ENCODE measurements at places on chromosomes 1 and 21.

DNA sequence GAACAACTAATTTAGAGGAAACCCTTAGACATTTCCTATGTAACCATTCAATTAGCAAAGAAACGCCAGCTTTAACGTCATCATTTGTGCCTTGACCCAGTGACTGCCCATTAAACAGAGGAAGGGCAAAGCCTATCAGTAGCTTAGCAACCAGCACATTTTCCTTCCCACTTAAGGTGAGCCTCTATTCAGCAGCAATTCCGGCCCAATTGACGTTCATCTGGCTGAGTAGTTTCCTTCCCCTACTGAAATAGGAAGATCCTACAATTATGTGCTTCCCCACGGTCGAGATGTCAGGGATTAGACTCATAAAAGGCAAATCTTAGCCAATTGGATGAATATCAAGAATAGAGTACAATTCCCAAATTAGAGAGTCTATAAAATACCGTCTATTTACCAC lies 482.1 kb upstream of the ADAMTS5 start:
- no peak for DNase-seq

DNA sequence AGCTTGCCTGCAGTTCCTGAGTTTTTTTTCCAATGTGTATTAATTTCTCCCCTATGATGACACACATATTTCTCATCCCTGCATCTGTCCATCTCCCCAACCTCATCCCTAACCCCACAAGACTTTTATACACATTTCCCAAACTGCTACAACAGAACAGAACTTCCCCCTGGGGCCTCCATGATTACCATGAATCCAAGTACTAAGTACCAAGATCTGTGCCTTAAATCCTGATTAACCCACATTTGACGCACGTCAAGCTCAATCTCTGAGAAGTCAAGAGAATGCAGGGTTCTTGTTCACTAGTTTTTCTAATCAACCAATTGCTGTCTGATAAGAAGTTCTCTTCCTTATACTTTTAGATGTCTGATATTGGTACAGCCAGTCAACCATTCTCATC lies 9.7 kb downstream of the HMGN1 start:
- DNase-seq = no peak

- DNase-seq = no peak
Observed at GRCh38 chr1:203645996-203646395, 19.4 kb downstream of the ATP2B4 start.

GRCh38 chr1:233327651-233328141 lies at the start of gene MAP3K21:
Gene MAP3K21 (plus strand): TSS chr1:233327724. CDS start chr1:233328029, 305 bp downstream.
- no peak for DNase-seq

DNA sequence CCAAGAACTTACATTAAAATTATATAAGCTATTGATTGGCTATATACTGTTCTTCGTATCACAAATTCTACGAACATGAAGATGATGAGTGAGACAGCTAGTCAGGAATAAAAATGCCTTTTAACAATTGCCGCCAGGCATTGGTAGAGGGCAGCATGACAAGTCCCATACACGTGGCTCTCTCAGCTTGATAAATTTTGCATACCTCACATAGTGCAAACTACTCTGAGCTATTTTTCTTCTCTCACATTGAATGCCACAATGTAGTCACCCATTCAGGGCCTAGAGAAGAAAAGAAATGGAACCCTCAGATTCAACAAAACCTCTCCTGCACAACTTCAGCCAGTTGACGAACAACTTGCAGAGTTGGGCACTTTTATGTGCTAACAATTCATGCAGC lies 27.0 kb upstream of the FMO2 start:
- no peak for DNase-seq

GRCh38 chr21:39456665-39457064 lies 4.9 kb downstream of the SH3BGR start:
- no peak for DNase-seq

- no peak for DNase-seq
Observed at GRCh38 chr1:108524676-108525075, 35.2 kb upstream of the EEIG2 start.
